ENCODE measurements at places on chromosomes 6 and 20. TPM values are rescaled to one million over a fixed set of nuclear protein-coding genes. Genes with fewer than 3 reads are reported as not detected.

- no peaks in the 10 kb centered on the region for H3K4me1 ChIP-seq
- H3K27me3 ChIP-seq: no peaks in the 10 kb centered on the region
- peak; percentile 67 for DNase-seq
- no peak overlapping the region for H3K4me3 ChIP-seq
- H3K27ac ChIP-seq: no peak overlapping the region
- no peaks in the 10 kb centered on the region for H3K36me3 ChIP-seq
Measured at GRCh38 chr20:2236256-2236655, 59.5 kb upstream of the TGM3 start.

- no peaks in the 10 kb centered on the region for H3K4me1 ChIP-seq
- no peaks in the 10 kb centered on the region for H3K36me3 ChIP-seq
- no peak overlapping the region for H3K27ac ChIP-seq
Measured at GRCh38 chr6:36752886-36753506, 55.4 kb downstream of the RAB44 start.

GRCh38 chr20:59771506-59772372 lies 161.7 kb downstream of the SYCP2 start:
- DNase-seq: peak; percentile 35
- no peaks in the 10 kb centered on the region for H3K4me1 ChIP-seq
- H3K27ac ChIP-seq: no peak overlapping the region
- H3K27me3 ChIP-seq: peaks cover 2% of the 10 kb centered on the region
- H3K36me3 ChIP-seq: no peaks in the 10 kb centered on the region

DNA sequence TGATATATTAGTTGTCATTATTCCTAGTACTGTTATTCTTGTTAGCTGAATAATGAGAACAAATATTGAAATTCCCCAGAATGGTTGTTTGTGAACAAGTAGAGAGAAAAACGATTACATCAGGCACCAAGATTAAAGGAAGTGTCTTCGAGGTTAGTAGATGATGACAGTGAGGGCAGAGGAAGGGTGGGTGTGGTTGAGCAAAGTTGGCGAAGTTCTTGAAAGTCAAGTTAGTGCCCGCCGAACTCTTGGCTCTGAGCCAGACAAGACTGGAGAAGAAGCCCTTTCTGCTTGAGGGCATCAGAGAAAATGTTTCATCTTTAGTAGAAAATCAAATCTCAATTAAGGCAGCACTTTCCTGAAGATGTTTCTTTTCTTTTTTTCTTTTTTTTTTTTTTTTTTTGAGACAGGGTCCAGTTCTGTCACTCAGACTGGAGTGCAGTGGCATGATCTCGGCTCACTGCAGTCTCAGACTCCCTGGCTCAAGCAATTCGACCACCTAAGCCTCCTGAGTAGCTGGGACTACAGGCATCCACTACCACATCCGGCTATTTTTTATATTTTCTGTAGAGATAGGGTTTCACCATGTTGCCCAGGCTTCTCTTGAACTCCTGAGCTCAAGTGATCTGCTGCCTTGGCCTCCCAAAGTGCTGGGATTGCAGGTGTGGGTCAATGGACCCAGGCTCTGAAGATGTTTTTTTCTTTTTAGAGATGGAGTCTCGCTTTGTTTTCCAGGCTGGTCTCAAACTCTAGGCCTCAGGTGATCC lies 77.1 kb downstream of the SGK1 start:
- no peak overlapping the region for H3K4me3 ChIP-seq
- no peaks in the 10 kb centered on the region for H3K27me3 ChIP-seq
- no peaks in the 10 kb centered on the region for H3K4me1 ChIP-seq
- no peak overlapping the region for H3K27ac ChIP-seq
- no peak for DNase-seq
- H3K36me3 ChIP-seq: no peaks in the 10 kb centered on the region

DNA sequence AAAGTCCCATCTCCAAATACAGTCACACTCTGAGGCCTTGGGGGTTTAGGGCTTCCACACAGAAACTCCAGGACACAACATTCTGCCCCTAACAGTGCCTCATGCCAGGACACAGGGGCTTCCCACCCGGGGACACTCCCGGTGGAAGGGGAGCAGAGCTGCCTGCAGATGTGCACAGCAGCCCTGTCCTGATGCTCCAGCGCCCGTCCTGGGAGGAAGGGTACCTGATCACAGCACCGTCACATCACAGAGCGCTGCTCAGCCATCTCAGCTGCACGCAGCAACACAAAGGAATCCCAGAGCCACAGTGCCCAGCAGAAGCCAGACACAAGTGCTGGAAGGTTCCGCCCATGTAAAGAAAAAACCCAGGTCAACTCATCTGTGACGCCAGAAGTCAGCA lies 156.7 kb downstream of the TAF4 start:
- no peak for DNase-seq
- no peaks in the 10 kb centered on the region for H3K4me1 ChIP-seq
- H3K36me3 ChIP-seq: peaks cover 5% of the 10 kb centered on the region
- H3K4me3 ChIP-seq: no peak overlapping the region

DNA sequence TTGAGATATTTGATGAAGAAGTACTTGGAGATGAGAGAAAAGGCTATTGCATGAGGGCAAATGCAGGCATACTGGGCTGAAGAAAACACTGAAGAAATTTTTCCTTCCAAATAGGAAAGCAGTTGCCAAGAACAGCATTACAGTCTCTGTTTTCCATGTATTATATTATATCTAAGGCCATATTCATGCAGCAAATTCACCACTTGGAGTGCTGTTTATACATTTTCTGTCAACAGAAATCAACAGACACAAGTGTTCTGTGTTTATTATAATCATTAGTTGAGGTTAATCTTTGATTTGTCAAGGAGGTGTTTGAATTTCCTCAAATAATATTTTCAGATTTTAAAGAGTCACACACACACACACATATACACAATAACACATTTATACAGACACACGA lies 268.8 kb upstream of the PLCB4 start:
- H3K36me3 ChIP-seq: no peaks in the 10 kb centered on the region
- DNase-seq: no peak
- no peaks in the 10 kb centered on the region for H3K4me1 ChIP-seq
- no peaks in the 10 kb centered on the region for H3K27me3 ChIP-seq

DNA sequence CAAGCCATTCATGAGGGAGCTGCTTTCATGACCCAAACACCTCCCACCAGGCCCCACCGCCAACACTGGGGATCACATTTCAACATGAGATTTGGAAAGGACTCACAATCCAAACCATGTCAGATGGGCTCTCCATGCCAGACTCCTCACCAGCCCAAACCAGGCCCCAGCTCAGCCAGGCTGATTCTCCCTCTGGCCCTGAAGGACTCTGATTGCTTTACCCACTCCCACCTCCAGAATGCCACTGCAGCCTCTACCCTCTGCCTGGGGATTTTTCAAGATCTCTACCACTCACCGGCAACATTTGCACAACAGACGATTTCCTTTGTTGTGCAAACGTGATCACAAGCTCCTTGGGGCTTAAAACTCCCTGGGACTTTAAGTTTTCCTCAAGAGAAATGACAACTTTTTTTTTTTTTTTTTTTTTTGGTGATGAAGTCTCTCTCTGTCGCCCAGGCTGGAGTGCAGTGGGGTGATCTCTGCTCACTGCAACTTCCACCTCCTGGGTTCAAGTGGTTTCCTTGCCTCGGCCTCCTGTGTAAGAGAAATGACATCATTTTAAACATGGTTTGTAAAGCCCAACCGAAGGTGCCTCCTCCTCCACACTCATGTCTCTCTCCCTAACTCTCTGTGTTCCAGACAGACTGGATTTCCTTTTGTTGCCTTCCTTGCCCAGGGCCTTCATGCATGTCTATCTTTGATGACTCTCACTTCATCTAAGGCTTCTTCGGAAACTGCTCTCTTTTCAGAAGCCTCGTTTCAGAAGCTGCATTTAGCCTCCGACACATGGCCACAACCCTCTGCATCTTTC lies 147.0 kb downstream of the CDH26 start:
- DNase-seq: no peak
- H3K36me3 ChIP-seq: no peaks in the 10 kb centered on the region
- peaks cover 9% of the 10 kb centered on the region for H3K4me1 ChIP-seq
- H3K27ac ChIP-seq: no peak overlapping the region
- H3K27me3 ChIP-seq: no peaks in the 10 kb centered on the region
- no peak overlapping the region for H3K4me3 ChIP-seq

DNA sequence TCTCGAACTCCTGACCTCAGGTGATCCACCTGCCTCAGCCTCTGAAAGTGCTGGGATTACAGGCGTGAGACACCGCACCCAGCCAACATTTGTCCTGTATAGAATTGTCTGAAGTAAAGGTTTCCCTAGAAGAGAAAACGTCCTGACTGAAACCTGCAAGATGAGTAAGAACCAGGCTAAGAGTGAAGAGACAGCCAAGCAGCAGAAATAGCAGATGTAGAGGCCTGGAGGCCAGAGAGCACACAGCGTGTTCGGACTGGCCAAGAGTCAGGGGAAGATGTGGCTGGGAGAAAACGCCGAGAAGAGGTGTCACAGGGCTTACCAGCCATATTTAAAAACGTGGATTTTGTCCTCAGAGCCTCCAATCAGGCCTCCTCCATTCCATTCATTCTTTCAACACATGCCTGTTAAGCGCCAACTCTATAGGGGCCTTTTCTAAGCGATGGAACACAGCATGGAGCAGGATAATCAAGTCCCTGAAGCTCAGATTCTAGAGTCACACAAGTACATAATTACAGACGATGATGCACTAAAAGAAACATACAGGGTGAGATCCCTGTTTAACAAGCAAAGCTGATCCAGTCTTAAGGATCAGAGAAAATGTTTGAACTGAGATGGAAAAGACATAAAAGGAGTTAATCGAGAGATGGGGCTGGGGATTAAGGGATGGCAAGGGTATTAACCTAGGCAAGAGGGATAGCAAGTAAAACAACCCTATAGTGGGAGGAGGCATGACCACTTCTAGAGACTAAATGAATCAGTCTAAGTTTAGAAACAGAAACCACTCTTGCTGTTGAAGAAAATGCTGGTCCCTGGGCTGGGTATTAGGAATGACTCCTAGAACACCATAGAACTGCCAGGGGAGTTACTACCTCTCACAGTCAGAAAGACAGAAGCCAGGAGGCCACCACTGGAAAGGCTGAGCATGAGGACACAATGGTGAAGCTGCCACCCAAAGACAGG lies 4.8 kb downstream of the ZCCHC3 start:
- H3K4me1 ChIP-seq: peaks cover 25% of the 10 kb centered on the region
- no peak for DNase-seq
- no peaks in the 10 kb centered on the region for H3K27me3 ChIP-seq
- no peak overlapping the region for H3K4me3 ChIP-seq
- H3K36me3 ChIP-seq: peaks cover 6% of the 10 kb centered on the region

- H3K4me1 ChIP-seq: no peaks in the 10 kb centered on the region
- peaks cover 7% of the 10 kb centered on the region for H3K27me3 ChIP-seq
- peak; percentile 88 for DNase-seq
- peak overlapping the region; percentile 52 for H3K4me3 ChIP-seq
- H3K36me3 ChIP-seq: no peaks in the 10 kb centered on the region
Measured at GRCh38 chr6:30515944-30516753, 26.8 kb downstream of the HLA-E start.

GRCh38 chr20:63167918-63168520 lies 47.9 kb downstream of the YTHDF1 start:
- no peaks in the 10 kb centered on the region for H3K4me1 ChIP-seq
- no peaks in the 10 kb centered on the region for H3K27me3 ChIP-seq
- no peak overlapping the region for H3K4me3 ChIP-seq
- DNase-seq: no peak

DNA sequence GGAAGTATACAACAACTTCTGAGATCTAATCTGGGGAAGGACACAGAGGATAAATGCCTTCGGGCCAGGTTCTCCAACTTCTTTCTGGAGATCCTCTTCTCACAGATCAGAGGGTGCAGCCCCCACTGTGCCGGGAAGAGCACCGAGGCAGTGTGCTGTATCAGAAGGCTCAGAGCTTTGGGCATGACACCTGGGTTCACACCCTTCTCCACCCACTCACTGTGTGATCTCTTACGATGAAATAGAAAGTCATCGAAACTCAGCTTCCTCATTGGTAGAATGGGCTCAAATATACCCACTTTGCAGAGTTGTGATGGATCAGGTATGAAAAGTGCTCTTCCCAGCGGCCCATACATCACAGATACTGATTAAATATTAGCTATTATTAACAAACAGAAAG lies 347.5 kb upstream of the SOX4 start:
- H3K36me3 ChIP-seq: no peaks in the 10 kb centered on the region
- DNase-seq: no peak
- no peak overlapping the region for H3K4me3 ChIP-seq
- H3K27me3 ChIP-seq: no peaks in the 10 kb centered on the region

DNA sequence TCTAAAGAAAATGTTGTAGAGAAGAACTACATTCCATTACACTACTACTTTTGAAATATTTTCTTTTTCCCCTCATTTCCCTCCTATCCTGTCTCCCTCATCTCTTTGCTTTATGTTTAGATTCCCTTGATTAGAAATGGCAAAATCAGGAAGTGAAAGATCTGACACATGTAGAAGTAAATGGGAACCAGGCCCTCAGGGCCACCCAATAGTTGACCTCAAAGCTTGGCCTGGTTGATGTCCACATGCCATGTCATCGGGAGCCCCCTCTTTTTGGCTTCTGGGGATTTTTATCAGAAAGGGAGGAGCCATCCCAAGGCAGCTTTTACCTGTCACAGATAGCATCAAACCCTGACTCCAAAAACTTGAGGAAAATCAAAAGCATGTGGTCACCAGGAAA lies 168.3 kb upstream of the ECI2 start:
- H3K27me3 ChIP-seq: no peaks in the 10 kb centered on the region
- no peak for DNase-seq
- H3K4me3 ChIP-seq: no peak overlapping the region
- no peaks in the 10 kb centered on the region for H3K4me1 ChIP-seq

SLC35F1 gene
- polyA plus RNA-seq: 0.06 TPM

RPRD1B gene
- 6.8 TPM for polyA plus RNA-seq

NKAPL gene
- polyA plus RNA-seq: 0.81 TPM

KCNQ5 gene
- polyA plus RNA-seq: 0.12 TPM

UBD gene
- polyA plus RNA-seq: 19.4 TPM
